ENCODE measurements at places on chromosomes 3 and 15.

DNA sequence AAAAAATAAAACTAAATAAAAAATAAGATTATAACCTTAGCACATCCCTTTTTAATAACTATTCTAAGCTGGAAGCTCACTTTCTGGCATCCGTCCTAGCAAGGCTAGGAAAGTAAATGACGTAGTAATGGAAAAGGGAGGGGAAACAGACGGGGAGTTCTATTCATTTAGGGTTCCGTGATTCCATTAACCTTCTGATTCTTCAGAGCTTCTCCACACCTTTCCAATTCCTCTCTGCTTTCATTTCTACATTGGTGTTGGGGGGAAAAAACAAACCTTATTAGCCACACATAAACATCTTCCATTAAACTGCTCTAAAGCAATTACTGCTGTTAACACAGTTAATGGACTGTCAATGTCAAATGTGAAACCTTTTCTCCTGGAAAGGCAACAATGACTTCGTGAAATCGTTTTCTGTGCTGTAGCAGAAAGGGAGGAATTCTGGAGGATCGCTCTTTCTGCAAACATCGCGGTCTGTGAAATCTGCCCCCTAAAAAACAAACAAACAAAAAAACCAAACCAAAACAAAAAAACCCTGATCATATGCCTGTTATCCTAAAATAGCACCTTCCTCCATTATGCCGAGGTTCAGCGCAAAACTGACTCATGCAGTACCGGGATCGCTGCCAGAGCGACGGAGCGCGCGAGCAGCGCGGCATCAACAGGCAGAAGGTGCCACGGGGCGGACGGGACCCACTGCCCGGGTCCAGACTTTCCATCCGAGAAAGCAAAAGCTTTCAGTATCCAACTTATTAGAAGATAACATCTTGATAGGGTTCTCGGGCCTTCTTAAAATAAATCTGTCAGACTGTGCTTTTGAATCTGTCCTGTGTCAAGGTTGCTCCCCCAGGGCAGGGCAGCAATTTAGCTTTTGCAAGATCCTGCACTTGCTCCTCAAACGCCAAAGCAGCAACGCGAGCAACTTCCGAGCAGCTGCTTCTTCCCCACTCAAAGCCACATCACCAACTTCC lies 156.2 kb downstream of the FGF12 start:
- peak; percentile 10 for DNase-seq

DNA sequence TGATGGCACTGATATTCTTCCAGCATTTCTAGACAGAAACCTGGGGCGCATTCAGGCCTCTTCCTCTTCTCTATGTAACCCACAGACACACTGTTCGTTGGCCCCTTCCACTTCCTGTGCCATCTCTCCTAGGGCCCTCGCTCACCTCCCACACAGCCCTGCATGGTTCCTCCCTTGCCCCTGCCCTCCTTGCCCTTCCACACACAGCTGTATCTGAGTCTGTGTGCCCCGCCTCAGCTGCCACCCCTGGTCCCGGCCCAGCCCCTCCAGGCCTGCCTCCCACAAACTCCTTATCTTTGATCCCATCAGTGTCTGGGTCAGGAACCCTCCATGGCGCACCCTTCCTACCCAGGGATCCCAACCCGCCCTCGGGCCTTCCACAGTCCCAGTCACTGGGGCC lies 37.9 kb downstream of the RAB6B start:
- no peak for DNase-seq

DNA sequence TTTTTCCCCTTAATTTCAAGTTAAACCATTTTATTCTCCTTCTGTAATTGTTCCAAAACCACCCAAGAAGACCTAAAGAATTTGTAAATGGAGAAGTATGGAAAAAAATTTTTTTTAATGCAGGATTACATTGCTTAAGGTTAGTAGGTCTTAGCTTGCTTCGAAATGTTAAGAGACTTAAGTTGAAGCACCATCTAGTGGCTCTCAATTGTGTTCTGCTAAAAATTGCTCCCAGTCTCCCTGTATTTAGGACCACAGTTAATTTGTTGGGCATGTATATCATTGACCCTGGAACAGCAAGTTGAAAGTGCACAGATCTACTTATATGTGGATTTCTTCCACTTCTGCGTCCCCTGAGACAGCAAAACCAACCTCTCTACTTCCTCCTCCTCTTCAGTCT lies 32.4 kb downstream of the CD200R1L start:
- peak; percentile 7 for DNase-seq

- no peak for DNase-seq
Observed at GRCh38 chr3:194080436-194080835, 55.5 kb upstream of the HES1 start.

GRCh38 chr3:112619295-112619694 lies 21.6 kb downstream of the CCDC80 start:
- DNase-seq = no peak

DNA sequence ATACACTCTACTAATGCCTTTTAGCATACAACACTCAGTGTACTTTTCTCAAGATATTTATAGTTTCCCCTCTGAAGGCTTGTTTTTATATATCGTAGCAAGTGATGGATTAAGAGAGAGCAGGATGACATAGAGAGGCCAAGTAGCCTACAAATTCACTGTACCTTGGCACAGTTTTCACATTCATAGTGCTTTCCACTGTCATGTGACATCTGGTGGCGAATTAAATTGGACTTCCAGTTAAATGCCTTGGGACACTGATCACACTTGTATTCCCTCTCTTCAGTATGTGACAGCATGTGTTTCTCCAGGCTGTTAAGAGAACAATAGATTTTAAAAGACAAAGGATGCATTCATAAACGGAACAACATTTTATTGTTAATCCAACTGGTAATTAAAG lies 541.1 kb downstream of the MECOM start:
- no peak for DNase-seq

DNA sequence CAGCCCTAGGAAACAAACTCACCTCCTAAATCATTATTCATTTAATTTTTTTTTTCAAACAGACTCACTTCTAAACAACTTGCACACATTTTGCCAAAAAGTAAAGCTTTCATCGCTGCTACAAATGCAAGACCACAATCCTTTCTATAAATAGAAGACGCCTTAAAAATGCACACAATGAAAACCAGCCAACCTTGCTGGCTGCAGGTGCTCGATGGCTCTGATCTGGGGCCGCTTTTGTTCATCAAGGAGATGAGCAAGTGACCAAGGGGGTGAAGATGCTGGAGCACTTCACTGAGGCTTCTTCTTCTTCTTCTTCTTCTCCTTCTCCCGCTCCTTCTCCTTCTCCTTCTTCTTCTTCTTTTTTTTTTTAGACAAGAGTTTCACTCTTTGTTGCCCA lies 12.7 kb upstream of the SLC6A6 start:
- no peak for DNase-seq

DNA sequence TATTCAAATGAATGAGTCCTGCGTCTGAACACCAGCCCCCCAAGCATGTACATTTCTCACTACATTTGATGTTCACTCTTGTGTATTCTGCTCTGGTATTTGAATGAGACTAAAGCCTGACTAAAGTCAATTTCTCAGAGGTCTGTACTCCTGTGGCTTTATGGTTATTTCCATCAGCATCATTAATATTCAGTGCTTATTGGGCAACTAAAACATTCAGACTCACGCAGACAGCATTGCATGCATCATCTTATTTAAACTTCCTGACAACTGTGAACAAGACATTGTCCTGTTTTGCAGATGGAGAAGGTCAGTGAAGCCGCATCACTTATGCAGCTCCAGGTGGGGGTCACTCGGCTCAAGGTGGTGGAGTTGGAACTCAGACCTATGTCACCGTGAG lies 11.1 kb downstream of the CEMIP start:
- DNase-seq = no peak

DNA sequence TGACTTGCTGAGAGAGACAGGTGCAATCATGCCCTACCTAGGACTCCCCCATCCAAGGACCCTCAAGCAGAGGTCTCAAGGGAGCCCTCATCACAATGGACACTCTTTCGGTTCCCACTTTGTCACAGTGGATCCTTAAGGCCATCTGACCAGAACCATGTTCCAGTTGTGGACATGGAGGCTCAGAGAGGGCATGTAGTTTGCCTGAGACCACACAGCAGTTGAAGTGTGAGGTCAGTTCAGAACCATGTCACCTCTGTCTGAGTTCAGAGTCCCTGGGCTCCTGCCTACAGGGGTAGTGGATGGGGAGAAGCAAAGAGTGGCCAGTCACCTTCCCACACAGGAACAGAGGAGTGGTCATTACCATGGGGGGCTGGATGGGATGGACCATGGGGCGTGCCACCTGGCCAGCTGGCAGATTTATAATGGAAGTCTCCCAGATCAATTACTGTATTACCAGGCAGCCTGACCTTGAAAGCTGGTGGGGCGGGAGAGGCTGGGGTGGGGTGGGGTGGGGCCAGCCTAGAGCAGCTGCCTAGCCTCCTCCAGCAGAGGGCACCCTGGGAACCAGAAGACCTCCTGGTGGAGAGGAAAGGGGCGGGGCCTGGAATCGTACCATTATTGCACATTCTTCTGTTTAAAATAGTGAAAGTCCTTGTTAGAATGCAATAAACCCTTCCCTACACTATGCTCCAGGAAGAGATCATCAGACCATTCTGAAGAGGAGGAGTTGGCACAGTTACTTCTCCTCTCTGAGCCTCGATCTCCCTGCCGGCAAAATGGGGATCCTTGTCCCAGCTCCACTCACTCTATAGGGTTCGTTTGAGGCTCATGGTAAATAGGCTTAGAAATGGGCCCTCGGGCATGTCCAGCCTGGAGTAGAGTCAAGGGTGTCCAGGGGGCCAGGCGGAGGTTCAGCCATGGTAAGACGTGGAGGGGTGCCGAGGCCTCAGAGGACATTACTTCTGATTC lies 26.9 kb upstream of the LINGO1 start:
- DNase-seq = no peak

GRCh38 chr3:99948467-99949089 lies 130.9 kb downstream of the CMSS1 start:
- DNase-seq = no peak

GRCh38 chr15:82951472-82952157 lies 905 bp downstream of the HOMER2 start:
- DNase-seq = no peak

GRCh38 chr3:82293867-82294266 lies 532.4 kb upstream of the GBE1 start:
- no peak for DNase-seq

- peak; percentile 55 for DNase-seq
Observed at GRCh38 chr3:107117922-107118536, 259.2 kb upstream of the CCDC54 start.

GRCh38 chr3:55698831-55699230 lies 211.7 kb upstream of the WNT5A start:
- DNase-seq = no peak

DNA sequence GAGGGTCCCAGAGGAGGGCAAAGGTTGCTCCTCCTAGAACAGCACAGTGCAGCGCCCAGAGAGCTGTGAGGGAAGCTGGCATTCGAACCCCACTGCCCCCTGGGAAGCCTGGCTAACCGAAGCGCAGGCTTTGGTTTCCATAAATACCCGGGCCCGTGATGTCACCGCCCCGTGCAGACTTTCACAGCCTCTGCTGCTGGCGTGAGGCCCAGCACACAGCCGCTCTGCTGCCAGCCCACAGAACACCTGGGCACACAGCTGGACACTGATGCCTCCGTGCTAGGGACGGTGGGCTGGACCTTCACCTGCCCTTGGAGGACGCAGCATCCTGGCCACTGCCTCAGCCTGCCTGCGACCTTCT lies 1.0 kb downstream of the IQSEC1 start:
- DNase-seq = peak; percentile 58

GRCh38 chr3:152373379-152373778 lies 104.7 kb downstream of the MBNL1 start:
- DNase-seq = no peak

DNA sequence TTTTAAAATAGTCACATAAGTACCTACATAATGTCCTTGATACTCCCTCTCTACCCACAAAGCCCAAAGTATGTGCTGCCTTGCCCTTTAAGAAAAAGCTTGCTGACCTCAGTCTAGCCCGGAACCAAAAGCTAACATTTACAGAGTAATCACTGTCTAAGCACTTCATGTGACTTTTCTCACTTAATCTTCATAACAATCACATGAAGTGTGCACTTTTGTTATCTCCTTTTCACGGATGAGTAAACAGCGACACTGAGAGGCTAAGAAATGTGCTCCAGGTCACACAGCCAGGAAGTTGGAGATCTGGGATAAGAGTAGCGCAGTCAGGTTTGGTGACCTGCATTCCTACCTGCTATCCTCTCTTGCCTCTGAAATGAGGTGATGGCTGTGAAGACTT lies 194.0 kb downstream of the ITPR1 start:
- no peak for DNase-seq

DNA sequence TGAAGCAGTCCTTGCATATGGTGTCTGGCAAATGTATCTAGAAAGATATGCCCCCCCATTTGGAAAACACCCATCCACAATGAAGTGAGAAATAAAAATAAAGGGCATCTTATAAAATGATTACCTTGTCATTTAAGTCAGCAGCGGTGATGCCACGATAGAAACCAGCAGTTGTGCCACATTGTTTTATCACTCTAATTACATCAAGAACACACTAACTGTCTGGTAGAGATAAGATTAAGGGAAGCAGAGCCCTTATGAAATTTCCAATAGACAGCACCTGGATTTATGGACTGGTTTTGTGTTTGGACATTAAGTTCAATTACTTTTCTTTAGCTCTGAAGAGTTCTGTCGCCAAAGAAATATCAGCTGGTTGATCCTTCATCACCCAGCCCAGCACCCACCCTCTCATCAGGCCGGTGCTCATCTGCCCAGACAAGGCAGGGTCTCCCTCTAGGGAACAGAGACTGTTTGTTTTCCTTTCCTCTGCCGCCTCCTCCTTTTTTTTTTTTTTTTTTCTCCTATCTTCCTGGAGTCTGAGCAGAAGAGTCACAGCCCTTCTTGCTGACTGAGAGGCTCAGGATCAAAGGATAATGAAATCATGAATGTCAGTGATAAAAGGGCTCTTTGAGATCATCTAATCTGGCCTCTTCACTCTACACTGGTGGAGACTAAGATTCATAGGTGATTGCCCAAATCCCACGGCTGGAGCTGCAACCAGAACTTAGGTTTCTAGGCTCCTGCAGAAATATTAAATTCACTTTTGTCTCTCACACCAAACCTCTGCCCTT lies 464.1 kb downstream of the NTRK3 start:
- DNase-seq = no peak

GRCh38 chr3:131883711-131884407 lies 151.0 kb downstream of the CPNE4 start:
- DNase-seq = no peak

DNA sequence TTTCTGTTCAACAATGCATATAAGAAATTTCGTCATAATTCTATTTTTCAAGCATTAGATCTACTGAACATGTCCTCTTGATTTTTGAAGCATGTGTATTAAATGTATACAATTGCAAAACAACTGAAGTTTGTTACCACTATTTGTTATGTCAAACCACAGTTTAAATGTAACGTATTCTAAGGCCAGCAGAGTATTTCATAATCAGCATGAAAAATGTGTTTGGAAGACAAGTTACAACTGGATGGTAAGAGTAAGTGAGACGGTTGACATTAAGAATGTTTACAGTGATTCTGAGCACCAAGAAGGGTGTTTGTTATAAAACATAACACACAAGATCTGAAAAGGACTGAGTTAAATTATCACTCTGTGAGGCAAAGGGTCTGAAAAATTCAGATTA lies 738.4 kb downstream of the PLOD2 start:
- no peak for DNase-seq

DNA sequence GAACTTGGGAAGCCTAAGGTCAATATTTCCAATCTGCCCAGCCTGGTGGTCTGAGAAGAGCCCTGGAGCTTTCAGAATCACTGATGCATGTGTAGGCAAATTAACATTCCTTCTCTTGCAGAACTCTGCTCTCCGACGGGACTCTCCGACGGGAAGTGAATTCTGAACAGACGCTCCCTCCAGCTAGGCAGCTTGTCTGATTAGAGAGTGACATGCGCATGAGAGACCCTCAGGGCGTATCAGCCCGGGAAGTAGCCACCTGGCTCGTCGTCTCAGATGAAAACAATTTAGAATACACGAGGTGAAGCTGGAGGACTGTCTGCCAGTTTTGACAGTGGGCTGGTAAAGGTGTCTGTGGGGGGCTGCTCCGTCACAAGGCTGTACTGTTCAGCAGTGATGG lies 103.1 kb downstream of the DGKG start:
- DNase-seq = no peak

All from hippocampal formation (tissue), 2 donors.